ENCODE measurements at places on chromosomes 3 and 15.

- DNase-seq = no peak
Observed at GRCh38 chr15:28876131-28876844, 9.5 kb upstream of the APBA2 start.

- DNase-seq = no peak
Observed at GRCh38 chr3:133956982-133957381, 61.3 kb upstream of the RAB6B start.

DNA sequence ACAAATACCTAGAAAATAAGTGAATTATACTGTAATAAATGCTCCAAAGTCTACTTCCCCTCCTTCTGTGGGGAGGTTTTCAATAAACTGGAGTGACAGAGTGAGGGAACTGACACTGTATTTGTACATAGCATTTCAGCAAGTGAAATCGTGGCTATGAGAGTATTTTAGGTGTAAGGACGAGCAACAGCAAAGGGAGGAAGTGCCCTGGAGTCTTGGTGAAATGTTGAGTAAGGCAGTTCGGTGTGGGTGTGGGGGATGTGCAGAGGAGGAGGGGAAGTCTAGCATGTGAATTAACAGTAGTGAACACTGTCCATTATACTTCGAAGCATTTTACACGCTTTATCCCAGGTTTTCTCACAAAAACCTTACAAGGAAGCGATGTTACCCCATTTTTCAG is 18.1 kb upstream of the P2RY13 start:
- DNase-seq = no peak

GRCh38 chr15:40389824-40390595 is 7.5 kb downstream of the KNSTRN start:
- no peak for DNase-seq

DNA sequence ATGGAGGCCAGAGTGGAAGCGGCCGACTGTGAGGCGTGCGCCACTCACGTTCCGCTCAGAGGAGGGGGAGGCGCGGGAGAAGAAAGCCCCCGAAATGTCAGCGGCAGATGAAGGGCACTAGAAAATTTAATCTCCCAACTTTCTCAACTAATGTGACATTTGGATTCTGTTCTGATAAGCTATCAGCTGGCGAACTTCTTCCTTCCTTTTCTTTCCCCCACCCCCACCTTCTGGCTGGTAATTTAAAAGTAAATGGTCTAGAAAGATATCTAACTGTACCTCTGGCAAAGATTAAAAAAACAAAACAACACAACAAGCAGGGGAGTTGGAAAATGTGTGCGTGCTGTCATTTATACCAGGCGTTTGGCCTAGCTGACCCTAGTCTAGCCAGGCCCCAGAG is 26.4 kb upstream of the TMEM115 start:
- no peak for DNase-seq

DNA sequence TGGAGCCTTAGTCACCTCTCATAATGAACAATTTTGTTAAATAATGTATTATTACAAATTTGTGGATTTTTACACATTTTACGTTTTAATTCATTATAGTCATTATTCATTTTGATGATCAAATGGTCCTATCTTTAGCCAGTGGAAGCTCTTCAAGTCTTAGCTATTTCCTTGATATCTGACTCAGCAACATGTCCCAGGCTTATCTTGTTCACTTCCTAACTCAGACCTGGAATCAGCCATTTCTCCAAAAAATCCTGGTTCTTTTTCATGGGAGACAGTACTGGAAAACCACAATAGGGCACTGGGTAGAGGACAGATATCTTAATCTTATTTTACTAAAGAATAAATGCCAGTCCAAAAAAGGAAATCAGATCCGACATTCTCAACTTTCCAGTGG is 56.4 kb downstream of the RYK start:
- DNase-seq = no peak

- no peak for DNase-seq
Observed at GRCh38 chr15:84823282-84823878, 6.2 kb downstream of the ALPK3 start.

DNA sequence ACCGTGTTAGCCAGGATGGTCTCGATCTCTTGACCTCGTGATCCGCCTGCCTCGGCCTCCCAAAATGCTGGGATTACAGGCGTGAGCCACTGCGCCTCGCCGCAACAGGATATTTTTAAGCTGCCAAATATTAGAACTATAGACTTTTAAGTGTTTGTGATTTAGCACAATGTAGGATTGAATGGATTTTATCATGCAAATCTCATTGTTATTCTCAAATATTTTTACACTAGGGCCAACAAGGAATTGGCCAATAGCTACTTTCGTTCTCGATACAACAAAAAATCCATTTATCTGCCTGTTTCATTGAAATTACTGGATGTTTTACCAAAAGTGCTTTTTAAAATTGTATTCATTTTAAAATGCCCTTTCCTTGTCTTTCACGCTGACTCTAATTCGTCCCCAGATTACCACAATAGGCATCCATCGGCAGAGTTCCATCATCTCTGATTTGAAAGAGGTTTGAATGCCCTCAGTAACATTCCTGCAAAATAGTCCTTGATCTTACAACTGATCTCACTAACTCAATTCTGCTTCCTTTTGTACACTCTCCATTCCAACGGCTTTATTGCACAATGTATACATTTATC is 99.6 kb upstream of the ROBO2 start:
- DNase-seq = no peak

GRCh38 chr3:67030785-67031740 is 33.0 kb downstream of the KBTBD8 start:
- DNase-seq = no peak

DNA sequence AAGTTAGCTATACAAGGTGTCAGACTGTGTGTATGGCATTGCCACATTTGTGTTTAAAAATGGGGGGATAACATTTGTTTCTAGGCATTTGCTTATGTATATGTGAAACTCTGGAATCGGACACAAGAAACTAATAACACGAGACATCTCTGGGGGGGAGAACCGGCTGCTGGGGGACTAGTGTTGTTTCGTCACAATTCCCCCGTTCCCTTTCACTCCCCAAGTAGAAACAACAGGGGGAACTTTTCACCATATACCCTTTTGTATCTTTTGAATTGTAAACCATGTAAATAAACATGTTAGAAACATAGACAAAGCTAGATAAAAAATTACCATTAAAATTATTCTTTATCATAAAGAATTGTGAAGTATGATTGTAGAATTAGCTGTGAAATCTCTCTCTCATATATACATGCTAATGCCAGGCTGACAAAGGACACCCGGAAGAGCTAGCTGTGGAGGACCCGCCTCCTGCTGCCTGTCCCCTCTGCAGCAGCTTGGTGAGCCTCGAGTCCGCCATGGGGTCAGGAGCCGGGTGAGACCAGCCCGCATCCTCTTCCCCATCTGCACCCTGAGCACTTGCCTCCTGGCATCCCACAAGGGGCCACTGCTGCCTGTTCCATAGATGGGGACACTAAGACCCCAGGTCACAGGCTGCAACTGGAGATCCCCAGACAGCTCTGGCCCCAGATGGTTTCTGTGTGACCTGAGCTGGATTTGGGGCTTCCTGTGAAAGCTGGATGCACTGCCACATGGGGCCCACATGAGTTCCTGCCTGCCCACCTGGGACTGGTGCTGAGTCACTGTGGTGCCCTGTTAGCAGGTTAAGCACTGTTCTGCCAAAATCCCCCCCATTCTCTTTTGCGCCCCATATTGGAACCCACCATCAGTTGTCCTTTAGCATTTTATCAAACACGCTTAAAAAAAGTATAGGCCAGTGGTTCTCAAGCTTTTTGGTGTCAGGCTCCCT is 91.6 kb downstream of the IQSEC1 start:
- DNase-seq = no peak

- no peak for DNase-seq
Observed at GRCh38 chr3:170007031-170007663, 30.6 kb upstream of the GPR160 start.

DNA sequence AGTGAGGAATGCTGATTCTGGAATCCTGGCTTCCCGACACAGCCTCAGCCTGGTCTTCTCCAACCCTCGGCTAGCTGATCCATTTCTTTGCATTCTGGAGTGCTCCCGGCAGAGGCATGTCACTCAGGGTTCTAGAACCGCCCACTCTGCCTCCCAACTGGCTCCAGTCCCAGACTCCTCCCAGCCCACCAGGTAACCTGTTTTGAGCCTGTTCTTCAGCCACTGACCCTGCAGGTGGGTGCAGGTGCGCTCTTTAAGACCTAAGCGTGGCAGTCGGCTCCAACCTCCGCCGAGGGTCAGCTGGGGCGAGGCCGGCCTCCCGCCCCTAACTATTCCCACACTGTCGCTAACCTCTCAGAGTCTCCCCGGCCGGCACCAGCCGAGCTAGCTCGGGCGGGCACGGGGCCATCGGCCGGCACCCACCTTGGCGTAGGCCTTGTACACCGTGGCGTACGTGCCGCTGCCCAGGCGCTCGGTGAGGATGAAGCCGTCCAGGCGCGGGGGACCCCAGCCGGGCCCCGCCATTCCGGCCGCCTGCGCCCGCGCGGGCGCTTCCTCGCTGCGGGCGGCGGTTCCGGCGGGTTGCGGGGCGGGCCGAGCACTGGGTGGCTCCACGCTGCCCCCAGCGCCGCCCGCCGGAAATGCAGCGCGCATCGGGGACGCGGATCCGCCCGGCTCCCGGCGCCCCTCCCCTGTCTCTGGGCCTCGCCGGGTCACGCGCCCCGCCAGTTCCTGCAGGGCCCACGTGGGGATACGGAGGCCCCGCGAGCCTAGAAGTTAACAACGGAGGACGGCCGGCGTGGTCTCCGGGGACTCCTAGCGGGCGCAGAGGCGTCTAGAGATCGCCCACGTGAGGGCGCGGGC is at the start of gene ULK3:
TSS of gene ULK3 (minus strand) at position 576 of the 864 bp plus-strand sequence. CDS start at position 525, 51 bp downstream.
- peak; percentile 82 for DNase-seq

- DNase-seq = no peak
Observed at GRCh38 chr15:96792216-96792615, 461.7 kb downstream of the NR2F2 start.

- DNase-seq = no peak
Observed at GRCh38 chr3:36842275-36842674, 77.9 kb upstream of the DCLK3 start.

- no peak for DNase-seq
Observed at GRCh38 chr15:60731583-60732130, 252.7 kb upstream of the ICE2 start.

GRCh38 chr15:77974098-77974414 is 103.5 kb downstream of the TBC1D2B start:
- peak; percentile 46 for DNase-seq

- DNase-seq = no peak
Observed at GRCh38 chr3:190169243-190169642, 48.5 kb upstream of the P3H2 start.

GRCh38 chr3:193614430-193614829 is 21.4 kb downstream of the OPA1 start:
- no peak for DNase-seq

DNA sequence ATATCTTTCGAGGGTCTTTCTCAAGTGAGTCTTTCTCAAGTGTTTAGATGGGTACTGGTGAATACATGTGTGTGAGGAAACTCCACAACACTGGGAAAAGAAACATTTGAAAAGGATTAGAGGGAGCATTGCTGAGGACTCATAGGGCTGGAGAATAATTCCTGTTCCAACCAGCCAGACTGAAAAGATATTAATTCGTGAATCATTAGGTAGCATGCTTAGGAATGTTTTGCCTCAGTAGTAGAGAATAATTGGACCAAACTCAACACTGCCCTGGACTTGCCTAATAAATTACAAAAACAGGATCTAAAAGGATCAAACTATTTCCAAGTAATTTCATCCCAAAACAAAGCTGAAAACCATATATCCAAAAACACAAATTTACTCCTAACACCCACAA is 17.3 kb downstream of the PP2D1 start:
- no peak for DNase-seq

DNA sequence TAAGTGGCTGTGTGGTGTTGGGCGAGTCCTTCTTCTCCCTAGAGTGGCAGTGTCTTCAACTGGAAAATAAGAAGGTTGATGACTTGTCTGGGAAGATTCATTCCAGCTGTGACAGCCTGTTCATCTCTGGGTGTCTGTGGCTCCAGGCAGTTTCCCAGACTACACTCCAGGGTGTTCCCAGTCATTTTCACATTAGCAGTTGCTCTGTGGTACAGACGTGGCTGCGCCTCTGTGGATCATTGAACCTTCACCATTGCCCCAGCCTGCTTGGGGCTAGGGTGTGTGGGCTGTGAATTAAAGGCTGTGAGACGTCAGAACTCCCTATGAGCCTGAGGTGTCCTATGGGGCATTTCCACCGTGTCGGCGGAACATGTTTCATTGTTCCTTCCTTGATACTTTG is 239.6 kb upstream of the NR2E3 start:
- no peak for DNase-seq

- no peak for DNase-seq
Observed at GRCh38 chr3:134457376-134458074, 28.3 kb downstream of the ANAPC13 start.

GRCh38 chr15:93319121-93319814 is 230.3 kb upstream of the RGMA start:
- no peak for DNase-seq

GRCh38 chr3:147572970-147573340 is 163.8 kb downstream of the ZIC1 start:
- DNase-seq = peak; percentile 5

- no peak for DNase-seq
Observed at GRCh38 chr15:63456258-63456657, 48.1 kb upstream of the USP3 start.

DNA sequence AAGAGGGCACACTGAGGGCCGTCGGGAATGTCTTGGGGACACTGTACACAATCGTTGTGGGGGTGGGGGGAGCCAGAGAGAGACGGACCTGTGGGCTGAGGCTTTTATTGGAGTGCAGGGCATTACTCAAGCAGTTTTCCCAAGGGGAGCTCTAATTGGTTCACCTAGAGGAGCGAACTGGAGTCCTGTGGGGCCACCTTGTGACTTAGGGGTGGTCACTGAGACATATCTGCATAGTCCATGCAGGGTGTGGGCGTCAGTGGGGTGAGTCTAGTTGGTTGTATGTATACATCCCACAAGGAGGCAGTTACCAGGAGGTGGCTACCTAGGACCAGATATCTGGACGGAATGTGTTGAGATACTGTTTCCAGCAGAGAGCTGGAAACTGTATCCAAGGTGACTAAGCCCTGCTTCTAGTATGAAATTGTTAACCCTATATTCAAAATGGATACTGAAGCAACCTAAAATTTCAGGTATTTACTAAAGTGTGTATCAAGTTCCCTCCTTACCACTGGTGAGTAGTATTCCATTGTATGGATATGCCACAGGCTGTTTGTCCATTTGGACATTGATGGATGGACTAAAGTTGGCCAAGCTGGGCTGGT is 2.6 kb upstream of the PIGZ start:
- DNase-seq = peak; percentile 49

Data from H54 (cell line).